Stimulated activated CD4-positive, alpha-beta T cell treated with anti-CD3 and anti-CD28 coated beads, Interleukin-12 subunit alpha, Interleukin-12 subunit beta, amount 100 ng/mL, for 4 hours (primary cell): ENCODE measurements at places on chromosomes 11 and 22.

GRCh38 chr11:8338138-8338537 lies 74.5 kb upstream of the LMO1 start:
- DNase-seq = peak; percentile 10

- no peak for DNase-seq
Observed at GRCh38 chr11:1121813-1122663, 35.7 kb upstream of the MUC5AC start.

GRCh38 chr11:70247710-70248072 lies 22.8 kb upstream of the PPFIA1 start:
- no peak for DNase-seq

GRCh38 chr11:47992959-47993820 lies 12.8 kb downstream of the PTPRJ start:
- no peak for DNase-seq

GRCh38 chr22:27051407-27051806 lies 394.0 kb downstream of the MIAT start:
- no peak for DNase-seq

DNA sequence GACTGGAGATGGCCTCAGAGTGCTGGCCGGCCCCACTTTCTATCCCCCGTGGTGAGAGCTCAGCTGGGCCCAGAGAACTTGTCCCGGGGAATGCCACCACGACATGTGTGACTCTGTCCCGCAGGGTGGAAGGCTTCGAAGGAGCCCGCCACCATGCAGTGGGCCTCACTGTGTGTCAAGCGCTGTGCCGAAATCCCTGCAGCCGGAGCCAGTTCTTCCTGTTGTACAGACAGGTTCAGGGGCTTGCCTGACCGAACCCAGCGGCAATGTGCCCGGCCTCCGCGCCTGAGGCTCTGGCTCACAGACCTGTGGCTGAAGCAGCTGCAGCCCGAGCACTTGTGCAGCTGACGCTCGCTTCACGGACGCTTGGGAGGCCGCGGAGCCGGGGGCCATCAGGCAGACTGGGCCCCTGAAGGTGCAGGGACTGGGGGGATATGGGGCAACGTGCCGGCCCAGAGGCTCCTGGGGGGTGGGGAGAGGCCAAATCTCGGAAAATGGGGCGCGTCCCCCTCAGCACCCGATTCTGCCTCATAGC lies 650 bp downstream of the PPM1F start:
- DNase-seq = peak; percentile 18

- DNase-seq = no peak
Observed at GRCh38 chr22:18154821-18155390, 4.9 kb downstream of the USP18 start.

DNA sequence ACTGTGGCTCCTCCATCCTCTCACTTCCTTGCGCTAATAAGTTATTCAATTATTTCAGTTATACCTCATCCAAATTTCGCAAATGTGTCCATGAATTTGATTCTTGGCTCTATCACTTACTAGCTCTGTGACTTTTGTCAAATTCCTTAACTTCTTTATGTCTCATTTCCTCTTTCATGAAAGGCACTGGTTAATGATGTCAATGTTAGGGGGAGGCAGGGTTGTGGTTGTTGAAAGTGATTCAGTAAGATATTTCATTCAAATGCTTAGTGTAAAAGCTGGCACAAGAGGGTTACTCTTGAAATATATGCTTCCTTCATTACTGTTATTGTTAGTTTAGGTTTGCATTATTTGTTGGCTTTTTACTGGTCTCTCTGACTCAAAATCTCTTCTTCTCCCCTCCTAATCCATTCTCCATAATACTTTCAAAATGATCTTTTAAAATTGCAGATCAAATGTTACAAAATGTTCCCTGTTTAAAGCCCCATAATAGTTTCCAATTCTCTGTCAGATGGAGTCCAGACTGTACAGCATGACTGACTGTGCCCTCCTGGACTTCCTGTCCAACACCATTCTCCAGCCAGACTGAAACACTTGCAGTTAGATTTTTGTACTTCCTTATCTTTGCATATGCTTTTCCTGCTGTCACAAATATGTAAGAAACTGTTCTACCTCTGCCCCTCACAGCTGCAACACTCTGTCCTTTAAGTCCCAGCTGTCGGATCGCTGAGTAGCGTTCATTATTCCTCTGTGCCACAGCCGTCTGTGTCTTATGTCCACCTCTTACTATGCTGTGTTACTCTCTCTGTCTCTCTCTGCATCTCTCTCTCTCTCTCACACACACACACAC lies 510.6 kb upstream of the RAG2 start:
- DNase-seq = no peak

GRCh38 chr22:39946126-39946502 lies 14.1 kb upstream of the TMA7B start:
- DNase-seq = no peak

DNA sequence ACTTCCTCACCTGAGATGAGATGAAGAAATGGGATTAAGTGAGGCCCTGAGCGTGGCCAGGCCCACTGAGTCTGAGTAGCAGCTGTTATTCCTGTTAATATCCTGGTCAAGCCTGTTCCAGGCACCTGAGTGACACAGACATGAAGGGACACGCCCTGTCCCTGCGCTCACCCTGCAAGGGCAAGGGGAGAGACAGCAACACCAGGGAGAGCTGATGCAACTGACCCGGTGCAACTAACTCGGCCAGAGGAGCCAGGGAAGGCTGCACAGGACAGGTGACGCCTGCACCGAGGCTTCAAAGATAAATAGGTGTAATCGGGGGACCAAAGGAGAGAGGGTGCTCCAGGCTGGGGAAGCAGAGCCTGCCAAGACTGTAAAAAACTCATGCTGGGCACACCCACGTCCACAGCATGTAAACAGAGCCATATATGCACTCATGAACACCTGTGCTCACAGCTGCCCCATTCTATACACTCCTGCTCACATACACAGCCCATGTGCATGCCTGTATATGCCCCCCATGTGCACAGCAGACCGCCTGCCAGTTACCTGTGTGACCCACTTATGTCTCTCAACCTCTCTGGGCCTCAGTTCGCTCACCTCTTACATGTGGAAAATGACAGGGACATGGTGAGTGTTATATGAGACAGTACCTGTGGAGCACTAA lies 22.8 kb upstream of the GCAT start:
- no peak for DNase-seq

DNA sequence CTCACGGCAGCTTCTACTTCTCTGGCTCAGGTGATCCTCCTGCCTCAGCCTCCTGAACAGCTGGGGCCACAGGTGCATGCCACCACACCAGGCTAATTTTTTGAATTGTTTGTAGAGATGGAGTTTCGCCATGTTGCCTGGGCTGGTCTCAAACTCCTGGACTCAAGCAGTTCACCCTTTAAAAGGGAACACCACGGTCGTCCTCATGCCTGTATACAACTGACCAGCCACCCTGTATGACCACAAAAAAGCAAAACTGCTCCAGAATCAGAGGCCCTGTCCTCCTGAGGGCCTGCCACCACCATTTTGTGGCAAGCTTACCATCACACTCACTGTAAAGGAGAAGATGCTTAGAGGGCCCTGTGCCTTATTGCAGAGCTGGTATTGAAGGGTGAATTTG lies 2.2 kb downstream of the GLB1L3 start:
- no peak for DNase-seq

DNA sequence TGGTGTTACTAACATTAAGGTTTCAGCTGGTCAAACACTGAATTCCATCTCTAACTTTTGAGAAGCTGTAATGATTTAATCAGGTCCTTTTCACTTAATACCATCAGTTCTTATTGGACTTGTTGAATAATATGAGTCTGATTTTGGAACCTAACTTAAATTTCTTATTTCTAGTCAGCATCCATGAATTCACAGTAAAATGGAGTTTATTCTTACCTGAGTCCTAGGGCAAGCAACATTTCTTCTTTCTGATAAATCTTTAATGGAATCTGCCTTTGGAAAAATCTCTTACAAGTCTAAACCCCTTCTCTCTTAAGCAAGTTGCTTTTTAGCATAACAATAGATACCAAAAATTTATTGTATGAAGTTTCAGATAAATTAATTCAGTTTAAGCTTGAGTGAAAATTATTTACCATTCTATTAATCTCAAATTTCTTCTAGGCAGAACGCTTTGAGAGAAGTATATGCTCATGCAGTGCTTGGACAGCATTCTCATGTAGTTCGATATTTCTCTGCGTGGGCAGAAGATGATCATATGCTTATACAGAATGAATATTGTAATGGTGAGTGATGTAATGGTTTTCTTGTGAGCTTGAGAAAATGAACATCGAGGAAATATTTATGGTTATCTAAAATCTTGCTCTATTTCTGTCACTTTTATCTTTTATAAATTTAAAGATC lies 3.4 kb downstream of the WEE1 start:
- DNase-seq = no peak

- no peak for DNase-seq
Observed at GRCh38 chr11:102604875-102605274, 20.3 kb downstream of the MMP20 start.

DNA sequence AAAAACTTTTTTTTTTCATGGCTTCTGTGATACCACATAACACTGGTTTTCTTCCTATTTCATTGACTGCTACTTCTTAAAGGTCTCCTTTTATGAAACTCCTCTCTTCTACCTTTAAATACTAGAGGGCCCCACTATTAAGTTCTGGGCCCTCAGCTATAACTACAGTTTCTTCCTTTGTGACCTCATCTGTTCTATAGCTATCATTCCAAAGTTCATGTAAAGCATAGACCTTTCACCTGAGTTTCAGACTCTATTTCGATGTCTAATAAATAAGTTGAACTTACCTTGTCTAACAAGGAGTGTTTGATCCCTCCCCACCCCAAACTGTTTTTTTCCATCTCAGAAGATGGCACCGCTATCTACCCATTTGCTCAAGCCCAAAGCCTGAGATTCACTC lies 35.2 kb downstream of the PAAF1 start:
- no peak for DNase-seq

GRCh38 chr11:79375818-79376550 lies 64.8 kb downstream of the TENM4 start:
- DNase-seq = no peak

DNA sequence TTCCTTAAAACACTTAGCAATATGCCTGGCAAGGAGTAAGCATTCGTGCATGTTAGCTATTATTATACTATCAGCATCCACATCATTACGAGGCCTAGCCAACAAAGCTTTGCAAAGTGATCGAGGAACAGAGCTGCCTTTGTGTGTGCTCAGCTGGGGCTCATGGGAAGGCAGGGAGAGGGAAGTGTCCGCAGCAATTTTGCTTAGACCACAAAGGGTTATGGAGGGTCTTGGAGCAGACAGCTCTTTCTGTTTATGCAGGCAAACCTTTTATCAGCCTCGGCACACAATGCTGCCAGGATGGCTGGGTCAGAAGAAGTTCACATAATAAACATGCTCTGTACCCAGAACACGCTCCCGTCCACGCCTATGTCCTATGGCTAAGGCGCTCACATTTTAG lies 10.9 kb upstream of the DKK3 start:
- DNase-seq = no peak

- no peak for DNase-seq
Observed at GRCh38 chr11:118128721-118129470, 23.7 kb downstream of the SCN4B start.

- DNase-seq = no peak
Observed at GRCh38 chr11:35029979-35030682, 108.8 kb upstream of the CD44 start.
